A673 (cell line): ENCODE measurements at places on chromosomes 16 and 17. TPM values are rescaled to one million over a fixed set of nuclear protein-coding genes. Genes with fewer than 3 reads are reported as not detected.

DNA sequence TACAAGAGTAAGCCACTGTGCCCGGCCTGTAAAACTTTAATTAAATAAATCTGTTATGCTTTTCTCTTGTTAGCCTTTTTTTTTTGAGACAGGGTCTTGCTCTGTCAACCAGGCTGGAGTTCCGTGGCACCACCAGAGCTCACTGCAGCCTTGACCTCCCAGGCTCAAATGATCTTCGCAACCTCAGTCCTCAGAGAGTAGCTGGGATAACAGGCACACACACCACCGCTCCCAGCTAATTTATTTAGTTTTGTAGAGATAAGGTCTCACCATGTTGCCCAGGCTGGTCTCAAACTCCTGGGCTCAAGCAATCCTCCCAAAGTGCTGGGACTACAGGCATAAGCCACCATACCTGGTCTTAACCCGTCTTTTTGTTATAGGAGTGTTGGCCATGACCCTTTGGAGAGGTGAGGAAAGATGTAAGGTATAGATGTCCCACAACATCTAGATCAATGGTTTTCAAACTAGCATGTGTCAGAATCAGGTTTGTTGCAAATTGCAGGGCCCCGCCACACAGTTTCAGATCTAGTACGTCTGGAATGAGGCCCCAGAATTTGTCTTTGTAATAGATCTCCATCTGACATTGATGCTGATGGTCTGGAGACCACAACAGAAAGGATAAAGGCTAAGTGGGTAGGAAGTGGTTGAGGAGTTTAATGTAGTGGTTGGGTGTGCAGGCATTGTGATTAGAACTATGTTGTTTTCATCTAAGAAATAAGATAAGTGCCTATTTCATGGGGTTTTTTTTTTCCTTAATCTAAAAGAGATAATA lies 4.3 kb upstream of the GGA2 start:
- no peaks in the 10 kb centered on the region for H3K27me3 ChIP-seq
- no peaks in the 10 kb centered on the region for H3K4me1 ChIP-seq
- no peak overlapping the region for H3K27ac ChIP-seq
- H3K36me3 ChIP-seq: peaks cover 9% of the 10 kb centered on the region
- DNase-seq: no peak
- no peak overlapping the region for H3K4me3 ChIP-seq

DNA sequence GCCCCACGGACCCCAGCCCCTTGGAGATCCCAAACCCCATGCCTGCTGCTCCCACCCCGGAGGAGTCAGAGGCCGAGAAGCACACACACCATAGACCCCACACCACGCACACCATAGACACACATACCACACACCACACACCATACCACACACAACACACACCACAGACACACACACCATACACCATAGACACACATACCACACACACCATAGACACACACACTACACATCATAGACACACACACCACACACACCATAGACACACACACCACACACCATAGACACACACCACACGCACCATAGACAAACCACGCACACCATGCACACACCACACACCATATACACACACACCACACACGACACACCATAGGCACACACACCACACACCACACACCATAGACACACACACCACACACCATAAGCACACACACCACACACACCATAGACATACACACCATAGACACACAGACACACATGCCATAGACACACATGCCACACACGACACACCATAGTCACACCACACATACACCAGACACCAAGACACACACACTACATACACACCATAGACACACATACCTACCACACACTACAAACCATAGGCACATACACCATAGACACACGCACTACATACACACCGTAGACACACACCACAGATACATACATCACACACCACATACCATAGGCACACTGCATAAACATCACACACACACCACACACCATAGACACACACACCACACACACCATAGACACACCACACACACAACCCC lies 11.3 kb downstream of the TBC1D16 start:
- H3K36me3 ChIP-seq: no peaks in the 10 kb centered on the region
- peaks cover 9% of the 10 kb centered on the region for H3K4me1 ChIP-seq
- H3K27me3 ChIP-seq: no peaks in the 10 kb centered on the region
- no peak for DNase-seq

DNA sequence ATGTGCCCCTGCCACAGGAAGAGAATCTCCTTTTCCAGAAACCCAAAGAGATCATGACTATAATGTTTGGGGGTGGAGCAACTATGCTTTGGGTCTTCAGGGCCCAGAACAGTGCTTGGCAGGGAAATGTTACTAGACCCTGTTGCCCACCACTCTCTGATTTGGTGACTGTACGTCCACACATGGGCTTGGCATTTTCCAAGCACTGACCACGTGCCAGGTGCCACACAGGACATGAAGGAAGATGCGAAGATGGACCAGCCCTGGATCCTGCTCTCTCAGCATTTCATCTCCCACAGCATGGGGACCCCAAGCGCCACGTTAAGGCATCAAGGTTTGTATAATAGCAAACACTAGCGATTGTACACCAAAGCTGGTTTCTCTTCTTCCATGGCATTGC lies 50.1 kb downstream of the GSG1L start:
- no peak for DNase-seq
- H3K27me3 ChIP-seq: peaks cover 13% of the 10 kb centered on the region
- H3K4me1 ChIP-seq: peaks cover 25% of the 10 kb centered on the region
- H3K27ac ChIP-seq: no peak overlapping the region
- no peaks in the 10 kb centered on the region for H3K36me3 ChIP-seq

Gene AARSD1
- total RNA-seq: 32.9 and 36.0 TPM in 2 replicates

DNA sequence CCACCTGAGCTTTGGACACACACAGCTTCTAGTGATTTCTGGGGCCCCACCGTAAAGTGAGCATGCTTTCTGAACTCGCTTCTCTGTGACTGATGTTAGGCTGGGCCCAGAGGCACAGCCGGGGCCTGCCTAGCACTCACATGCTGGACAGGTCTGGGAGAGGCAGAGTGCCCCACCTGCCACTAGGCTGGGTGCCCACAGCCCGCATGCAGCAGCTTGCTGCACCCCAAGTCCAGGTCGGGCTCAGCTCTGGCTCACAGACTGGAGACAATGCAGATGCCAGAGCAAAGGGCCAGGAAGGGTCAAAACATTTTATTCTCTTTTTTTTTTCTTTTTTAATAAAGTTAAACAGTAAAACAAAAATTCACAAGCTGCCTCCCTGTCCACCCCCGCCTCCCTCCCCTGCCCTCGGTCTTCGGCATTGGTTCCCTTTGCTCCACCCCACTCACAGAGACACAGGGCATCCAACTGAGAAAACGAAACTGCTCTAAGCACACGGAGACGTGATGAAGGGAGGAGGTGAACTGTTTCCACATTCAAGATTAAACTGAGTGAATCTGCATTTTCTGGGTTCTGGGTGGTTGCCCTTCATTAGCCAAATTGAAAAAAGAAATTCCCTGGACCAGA lies 9.7 kb downstream of the CNP start:
- H3K36me3 ChIP-seq: peaks cover 25% of the 10 kb centered on the region
- H3K4me3 ChIP-seq: no peak overlapping the region
- no peak for DNase-seq
- H3K27me3 ChIP-seq: no peaks in the 10 kb centered on the region

DNA sequence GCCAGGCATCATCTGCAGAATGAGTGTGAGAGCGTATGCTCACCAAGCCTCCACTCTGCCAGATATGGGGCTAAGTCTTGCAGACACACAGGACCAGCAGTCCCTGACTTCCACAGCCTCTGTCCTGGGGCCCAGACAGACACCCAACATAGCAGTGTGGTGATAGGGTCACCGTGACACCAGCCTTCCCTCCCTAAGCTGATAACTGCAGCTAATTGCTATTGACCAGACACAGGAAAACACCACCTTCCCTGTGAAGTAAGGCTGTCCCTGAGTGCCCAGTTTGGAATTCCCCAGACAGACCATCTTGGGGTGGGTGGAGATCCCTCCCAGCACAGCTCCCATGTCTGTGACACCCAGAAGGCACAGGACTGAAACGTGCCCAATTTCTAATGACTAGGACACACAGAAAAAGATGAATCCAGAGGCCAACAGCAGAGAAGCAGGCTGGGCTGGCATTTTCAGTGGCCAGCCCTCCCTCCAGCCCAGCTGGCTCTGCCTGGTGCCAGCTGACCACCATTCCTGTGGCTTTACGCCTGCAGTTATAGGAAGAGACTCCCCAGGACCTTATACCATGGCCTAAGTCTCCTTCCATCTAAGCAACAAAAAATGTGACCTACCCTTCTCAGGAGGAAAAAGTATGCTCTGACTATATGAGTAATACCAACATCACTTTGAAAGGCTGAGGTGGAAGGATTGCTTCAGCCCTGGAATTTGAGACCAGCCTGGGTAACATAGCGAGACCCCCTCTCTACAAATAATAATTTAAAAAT lies 30.3 kb downstream of the ATPAF2 start:
- H3K27ac ChIP-seq: no peak overlapping the region
- no peaks in the 10 kb centered on the region for H3K4me1 ChIP-seq
- H3K4me3 ChIP-seq: no peak overlapping the region
- no peaks in the 10 kb centered on the region for H3K27me3 ChIP-seq
- H3K36me3 ChIP-seq: no peaks in the 10 kb centered on the region

DNA sequence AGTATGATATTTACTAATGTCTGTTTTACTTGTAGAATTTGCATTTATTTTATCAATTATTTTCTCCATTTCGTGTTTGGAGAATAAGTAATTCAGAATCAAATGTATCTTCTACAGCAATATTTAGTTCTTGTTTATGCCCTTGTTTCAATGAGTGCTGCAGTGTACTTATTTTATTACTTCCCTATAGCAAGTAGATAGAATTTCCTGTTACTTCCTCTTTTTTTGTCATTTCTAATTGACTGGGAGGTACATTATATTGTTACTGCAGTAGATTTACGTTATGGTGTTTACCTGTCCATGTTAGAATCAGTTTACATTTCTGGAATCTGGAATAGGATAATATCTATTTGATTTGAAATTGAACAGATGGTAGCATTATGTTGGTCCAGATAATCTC lies 71.2 kb downstream of the OMG start:
- no peak overlapping the region for H3K4me3 ChIP-seq
- no peaks in the 10 kb centered on the region for H3K36me3 ChIP-seq
- no peaks in the 10 kb centered on the region for H3K4me1 ChIP-seq
- no peak overlapping the region for H3K27ac ChIP-seq
- DNase-seq: no peak

DNA sequence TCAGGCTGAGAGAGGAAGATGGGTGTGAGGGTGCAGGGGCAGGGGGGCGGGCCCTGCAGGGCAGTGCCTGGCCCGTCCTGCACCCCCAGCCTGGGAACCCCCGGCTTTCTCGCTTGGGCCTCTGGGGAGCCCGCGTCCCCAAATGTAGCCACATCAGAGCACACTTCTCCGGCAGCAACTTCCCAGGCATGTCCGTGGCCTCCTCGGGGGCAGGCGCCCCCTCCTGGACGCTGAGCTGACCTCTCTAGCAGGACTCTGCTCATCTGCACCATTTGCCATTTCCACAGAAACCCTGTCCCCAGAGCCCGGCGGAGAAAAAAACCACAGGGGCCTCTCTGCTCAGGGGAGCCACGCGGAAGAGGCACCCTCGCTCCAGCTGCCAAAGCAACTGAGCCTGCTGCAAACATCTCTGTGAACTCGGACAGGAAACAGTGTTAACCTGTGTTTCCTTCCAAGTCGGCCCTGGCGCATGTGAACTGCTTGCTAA lies 63.4 kb downstream of the KLHDC4 start:
- no peak overlapping the region for H3K27ac ChIP-seq
- H3K4me1 ChIP-seq: no peaks in the 10 kb centered on the region

DNA sequence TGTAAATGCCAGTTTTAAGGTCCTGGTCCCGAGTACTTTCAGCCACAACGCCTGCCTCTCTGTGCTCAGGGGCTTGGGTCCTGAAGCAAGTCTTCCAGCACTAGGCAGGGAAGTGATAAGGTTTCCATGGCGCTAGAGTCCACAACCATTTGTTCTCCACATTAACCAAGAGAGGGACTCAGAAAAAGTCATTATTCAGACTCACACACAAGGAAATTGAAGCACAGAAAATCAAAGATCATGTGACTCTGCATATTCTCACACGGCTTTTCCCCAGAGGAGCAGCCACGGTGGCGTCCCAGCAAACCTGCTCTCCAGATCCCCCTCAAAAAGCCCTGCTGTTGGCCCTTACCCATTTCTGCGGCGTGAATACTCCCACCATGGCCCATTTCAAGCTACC lies 9.7 kb downstream of the ENPP7 start:
- H3K36me3 ChIP-seq: no peaks in the 10 kb centered on the region
- DNase-seq: no peak
- H3K4me1 ChIP-seq: peaks cover 8% of the 10 kb centered on the region
- H3K27me3 ChIP-seq: no peaks in the 10 kb centered on the region
- no peak overlapping the region for H3K27ac ChIP-seq
- no peak overlapping the region for H3K4me3 ChIP-seq

GRCh38 chr17:1173432-1174262 lies 6.1 kb downstream of the ABR start:
- no peak overlapping the region for H3K27ac ChIP-seq
- no peak for DNase-seq
- no peak overlapping the region for H3K4me3 ChIP-seq
- H3K4me1 ChIP-seq: peaks cover 18% of the 10 kb centered on the region
- H3K27me3 ChIP-seq: no peaks in the 10 kb centered on the region
- no peaks in the 10 kb centered on the region for H3K36me3 ChIP-seq

GRCh38 chr17:50266384-50267073 lies 7.7 kb upstream of the TMEM92 start:
- H3K4me1 ChIP-seq: peaks cover 5% of the 10 kb centered on the region
- no peak overlapping the region for H3K27ac ChIP-seq
- no peaks in the 10 kb centered on the region for H3K27me3 ChIP-seq
- H3K36me3 ChIP-seq: no peaks in the 10 kb centered on the region

DNA sequence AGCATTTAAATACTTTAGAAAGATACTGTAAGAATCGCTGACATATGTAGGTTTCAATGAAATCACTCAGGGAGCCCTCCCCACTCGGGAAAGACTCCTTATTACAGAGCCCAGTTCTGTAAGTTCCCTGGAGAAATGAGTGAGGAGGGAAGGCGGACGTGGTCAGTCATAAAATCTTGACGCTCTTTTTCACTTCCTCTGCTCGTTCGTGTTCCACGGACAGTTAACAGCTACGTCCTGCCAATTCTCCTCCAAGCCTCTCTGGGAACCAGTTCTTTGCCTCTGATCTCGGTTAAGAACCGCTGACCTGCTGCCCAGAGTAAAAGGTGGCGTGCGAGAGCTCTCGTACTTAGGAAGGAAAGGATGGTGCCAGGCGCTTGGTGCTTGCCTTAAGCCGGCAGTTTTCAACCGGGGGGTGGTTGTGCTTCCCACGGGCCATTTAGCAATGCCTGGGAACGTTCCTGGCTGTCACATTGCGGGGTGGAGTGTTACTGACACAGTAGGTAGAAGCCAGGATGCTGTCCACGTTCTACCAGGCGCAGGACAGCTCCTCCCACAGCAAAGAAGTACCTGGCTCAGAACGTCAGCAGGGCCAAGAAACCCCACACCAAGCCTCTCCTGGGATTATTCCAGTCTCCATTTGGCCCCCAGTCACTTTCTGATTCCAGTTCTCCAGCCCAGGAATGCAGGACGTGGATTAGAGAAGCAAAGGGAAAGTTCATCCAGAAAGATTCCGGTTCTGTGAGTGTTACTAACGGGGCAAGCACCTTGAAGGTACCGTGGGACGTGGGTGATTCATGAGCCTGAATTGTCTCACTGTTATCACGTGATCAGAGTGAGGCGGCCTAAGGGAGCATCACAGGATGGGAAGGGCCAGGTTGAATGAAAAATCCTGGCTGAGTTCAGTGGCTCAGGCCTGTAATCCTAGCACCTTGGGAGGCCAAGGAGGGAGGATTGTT lies 87.7 kb downstream of the MRM3 start:
- no peak overlapping the region for H3K27ac ChIP-seq
- DNase-seq: no peak
- H3K36me3 ChIP-seq: no peaks in the 10 kb centered on the region
- H3K4me3 ChIP-seq: no peak overlapping the region
- peaks cover 32% of the 10 kb centered on the region for H3K27me3 ChIP-seq

Gene TPSD1
- total RNA-seq: 1.7 and 2.3 TPM in 2 replicates
